ENCODE measurements at places on chromosomes 12 and 14.
A peak's percentile ranks its signal among the peaks of the same experiment; 100 is the strongest.

GRCh38 chr12:74889073-74889472, 320.6 kb downstream of the KCNC2 start:
- no peak for DNase-seq

DNA sequence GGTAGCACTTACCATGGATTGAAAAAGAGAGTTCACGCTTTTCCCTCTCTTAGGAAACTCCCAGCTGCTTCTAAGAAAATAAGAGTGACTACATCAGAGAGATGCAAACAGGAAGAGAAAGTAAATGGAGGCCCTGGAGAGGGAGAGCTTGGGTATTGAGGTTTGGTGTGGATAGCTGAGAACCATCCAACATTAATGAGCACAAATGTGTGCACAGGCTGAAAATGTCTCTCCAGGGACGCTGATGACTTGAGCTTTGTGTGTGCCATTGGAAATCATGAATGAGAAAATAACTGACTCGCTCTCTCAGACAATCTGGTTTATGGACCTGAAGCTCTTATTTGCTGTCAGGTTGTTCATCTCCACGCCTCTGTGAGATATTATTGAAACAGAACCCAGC, 318.8 kb downstream of the NRXN3 start:
- no peak for DNase-seq

DNA sequence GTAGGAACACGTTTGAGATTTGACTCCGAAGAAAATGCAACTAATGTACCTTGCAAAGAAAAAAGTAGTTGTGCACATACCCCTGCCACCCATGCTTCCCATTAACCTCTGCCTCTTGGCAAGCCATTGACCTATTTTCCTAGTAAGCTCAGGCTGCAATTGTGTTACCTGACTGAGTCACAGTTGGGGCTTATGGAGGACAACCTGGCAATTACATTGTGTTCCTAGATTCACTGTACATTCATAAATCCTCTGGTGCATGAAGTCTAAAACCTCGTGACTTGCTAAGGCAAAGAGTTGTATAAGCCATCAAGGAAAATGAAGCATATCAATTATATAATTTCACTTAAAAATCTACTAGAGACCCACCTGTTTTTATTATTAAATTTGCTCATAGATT, 62.0 kb upstream of the DUSP6 start:
- DNase-seq, result no peak

- no peak for DNase-seq
Measured at GRCh38 chr14:70239802-70240201, 51.1 kb upstream of the SLC8A3 start.

GRCh38 chr14:24840204-24840893, 206.4 kb upstream of the GZMB start:
- no peak for DNase-seq

GRCh38 chr12:84069198-84069597, 843.4 kb downstream of the SLC6A15 start:
- no peak for DNase-seq

DNA sequence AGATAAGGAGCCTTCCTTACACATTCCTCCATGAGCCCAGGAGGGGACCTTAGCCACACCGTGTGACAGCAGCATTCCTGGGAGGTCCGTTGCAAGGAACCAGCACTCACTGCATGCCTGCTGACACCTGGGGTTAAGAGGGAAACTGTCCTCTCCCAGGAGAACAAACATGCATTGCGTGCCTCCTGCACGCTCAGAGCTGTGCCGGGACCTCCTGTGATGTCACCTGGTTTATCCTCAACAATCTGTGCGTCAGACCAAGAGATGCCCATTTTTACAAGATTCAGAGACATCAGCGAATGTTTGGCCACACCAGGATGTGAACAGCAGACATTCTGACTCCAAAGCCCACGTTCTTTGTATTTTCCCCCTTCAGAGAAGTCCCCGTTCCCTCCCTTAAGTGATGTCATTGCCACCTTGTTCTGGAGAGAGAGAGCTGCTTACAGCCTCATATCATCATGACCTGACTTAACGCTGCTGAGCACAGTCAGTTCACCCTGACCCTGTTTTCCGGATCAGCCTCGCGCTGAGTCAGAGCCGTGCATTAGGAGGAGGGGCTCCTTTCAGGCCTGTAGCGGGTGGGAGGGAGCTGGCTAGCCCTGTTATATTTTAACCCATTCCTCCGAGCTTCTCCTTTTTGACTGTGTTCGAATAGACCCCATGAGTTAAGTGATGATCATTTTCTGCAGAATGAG, 36.2 kb downstream of the TMEM120B start:
- DNase-seq, result peak; percentile 83

- no peak for DNase-seq
Measured at GRCh38 chr12:81644503-81644902, 114.6 kb downstream of the PPFIA2 start.

DNA sequence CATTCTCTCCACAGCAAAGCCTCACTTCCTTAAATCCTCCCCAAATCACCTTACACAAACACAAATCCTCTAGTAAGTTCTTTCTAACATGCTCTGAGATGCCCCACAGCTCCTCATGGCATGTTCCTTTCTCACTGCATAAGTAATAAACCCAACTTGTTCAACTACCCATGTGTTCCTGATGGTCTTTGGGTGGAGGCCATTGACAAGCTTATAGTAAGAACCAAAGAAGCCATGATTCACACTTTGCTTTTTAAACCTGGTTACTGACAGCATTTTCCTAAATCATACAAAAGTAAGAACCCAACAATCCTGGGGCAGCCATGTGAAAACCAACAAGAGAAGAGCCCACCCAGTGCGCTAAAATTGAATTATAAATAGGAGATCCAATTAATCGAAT, 138.6 kb downstream of the ITPR2 start:
- no peak for DNase-seq

GRCh38 chr14:102424923-102425322, 62.2 kb downstream of the TECPR2 start:
- no peak for DNase-seq

DNA sequence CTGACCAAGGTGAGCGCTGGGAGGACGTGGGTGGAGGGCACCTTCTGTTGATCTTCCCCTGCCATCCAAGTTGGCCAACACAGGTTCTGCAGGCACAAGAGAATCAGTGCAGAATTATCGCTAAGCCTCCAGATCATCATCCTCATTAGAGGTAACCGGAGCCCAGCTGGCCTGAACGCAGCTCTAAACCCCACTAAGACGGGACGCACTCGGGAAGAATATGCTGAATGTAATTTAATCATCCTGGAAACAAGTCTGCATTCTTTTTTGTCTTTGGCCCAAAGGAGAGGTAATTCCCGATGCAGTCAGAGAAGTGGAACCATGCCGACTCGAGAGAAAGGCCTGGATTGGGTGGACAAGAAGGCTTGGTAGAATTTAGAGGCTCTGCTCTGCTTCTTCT, 111.0 kb upstream of the GSC start:
- DNase-seq, result no peak

DNA sequence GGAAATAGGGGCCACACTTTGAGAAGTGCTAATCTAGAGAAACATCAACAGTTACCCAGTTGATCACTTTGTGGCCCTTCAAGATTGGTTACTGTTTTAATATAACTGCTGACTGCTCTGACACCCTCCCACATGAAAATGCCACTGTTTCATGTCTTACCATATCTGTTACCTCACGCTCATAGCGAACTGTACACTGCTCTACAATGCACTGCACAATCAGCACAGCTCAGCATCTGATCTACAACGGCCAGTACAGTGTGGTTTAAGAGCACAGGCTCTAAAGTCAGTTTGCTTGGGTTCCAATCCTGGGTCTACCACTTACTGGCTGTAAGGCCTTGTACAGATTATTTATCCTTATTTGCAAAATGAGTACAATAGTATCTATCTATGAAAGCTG, 39.1 kb downstream of the SPPL3 start:
- no peak for DNase-seq

GRCh38 chr14:64612021-64612380, 62.2 kb downstream of the PPP1R36 start:
- DNase-seq, result no peak

DNA sequence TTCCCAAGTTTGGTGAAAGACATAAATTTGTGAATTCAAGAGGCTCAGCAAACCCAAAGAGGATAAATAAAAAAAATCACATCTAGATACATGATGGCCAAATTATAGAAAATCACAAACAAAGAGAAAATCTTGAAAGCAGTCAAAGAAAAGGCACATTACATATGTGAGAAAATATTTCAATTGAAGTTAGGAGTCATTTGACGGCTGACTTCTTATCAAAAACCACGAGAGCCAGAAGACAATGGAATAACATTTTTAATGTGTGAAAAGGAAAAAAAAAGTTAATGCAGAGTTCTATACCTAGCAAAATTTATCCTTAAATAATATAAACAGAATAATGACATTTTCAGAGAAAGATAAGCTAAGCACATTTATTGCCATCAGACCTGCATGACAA, 307.0 kb downstream of the C12orf75 start:
- DNase-seq, result no peak

- no peak for DNase-seq
Measured at GRCh38 chr14:101347893-101348777, 213.2 kb upstream of the DIO3 start.

DNA sequence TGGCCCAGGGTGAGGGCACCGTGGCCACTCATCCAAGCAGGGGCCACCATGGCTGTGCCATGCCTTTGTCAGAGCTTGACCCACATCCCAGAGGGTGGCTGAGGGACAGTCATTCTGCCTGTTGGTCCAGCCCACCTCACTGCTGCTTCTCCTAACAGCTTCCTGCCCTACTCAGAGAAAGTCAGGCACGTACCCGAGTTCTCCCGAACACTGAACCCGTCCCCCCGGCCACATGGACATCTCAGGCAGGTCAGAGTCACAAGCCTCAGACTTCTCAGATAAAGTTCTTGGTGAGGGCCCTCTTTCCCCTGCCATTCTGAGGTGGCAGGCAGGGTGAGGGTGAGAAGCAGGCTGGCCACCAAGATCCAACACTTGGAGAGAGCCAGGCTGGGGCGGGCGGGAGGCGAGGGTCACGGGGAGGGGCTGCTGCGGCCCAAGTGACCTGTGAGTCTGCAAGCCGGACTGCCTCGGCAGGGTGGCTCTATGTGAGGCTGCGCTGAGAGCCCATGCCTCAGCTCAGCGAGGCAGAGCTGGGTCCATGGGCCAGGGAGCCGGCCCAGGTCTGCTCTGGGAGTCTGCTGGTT, 317.8 kb downstream of the TMEM121 start:
- no peak for DNase-seq

GRCh38 chr12:54261815-54262402, 18.0 kb downstream of the CBX5 start:
- DNase-seq, result no peak

GRCh38 chr14:105582639-105583038, 56.3 kb downstream of the TMEM121 start:
- DNase-seq, result no peak

DNA sequence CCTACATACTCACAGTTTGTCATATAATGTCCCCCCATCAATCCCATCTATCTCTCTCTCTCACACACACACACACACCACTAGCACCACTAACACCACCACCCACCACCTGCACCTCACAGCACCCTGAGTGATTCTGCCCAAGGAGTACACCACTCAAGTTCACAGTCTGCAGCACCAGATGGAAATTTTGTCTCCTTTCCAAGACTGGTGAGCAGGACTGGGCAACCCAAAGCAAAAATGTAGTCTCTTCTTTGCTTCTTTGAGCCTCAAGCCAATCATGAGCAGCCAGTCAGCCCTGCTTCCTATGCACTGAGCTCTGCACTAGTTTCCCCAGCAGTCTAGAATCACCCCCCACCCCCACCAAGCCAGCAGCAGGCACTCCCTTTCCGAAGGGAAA, 15.0 kb upstream of the ARMH4 start:
- no peak for DNase-seq

DNA sequence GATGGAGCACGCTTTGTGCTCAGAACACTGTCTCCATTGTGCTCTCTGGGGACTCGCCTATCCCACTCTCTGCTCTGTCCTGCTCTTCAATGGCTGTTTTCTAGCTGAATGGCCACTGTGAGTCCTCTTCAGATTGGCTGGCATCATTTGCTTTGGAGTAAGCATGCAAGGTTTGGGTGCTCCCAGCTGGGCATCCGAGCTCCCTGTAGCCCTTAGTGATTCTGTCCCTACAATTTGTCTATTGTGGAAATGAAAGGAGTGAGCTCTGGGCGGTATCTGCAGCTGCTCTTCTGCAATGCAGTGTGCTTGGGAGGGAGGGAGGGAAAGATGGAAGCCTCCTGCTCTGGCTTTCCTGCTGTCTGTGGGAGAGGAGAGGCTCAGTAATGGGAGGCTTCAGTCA, 84.8 kb downstream of the SMOC1 start:
- DNase-seq, result no peak

- no peak for DNase-seq
Measured at GRCh38 chr12:70592664-70593063, 44.6 kb downstream of the PTPRB start.

DNA sequence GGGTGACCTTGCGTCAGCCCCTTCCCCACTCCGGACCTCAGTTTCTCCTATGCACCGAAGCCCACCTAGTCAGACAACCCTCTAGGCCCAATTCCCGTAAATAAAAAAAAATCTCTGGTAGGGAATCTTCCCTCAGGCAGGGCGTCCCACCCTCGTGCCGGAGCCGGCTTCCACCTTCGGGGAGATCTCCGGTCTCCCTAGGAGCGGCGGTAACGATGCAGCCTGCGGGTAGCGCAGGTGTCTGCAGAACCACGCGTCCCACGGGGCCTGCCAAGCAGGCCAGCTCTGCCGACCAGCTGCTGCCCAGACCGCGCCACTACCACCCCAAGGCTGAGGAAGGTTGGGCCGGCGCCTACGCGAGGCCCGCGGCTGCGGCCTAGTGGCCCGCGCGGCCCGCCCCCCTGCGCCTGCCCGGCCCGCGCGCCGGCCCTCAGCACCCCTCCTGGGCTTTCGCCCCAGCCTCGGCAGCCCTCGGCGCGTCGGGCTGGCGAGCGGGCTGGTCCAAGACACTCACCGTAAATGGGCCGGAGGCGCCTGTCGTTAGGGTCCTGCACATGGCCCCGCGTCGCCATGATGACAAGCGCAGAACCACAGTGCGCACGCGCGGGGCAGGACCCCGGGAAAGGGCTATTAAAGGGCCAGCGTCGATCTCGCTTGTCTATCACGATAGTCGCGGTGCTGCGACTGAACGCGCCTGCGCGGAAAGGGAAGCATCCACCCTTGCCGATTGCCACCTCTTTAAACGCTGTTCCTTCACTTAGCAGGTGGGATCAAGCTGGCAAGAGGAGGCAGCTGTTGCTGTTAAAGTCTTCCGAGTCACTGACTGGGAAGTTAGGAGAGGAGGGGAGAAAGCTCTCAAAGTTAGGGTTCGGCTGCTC, at the start of gene NAA25:
NAA25 (minus strand) TSS at position 582 of the 878 bp plus-strand sequence; CDS start at position 572, 10 bp downstream.
- DNase-seq, result peak; percentile 88

DNA sequence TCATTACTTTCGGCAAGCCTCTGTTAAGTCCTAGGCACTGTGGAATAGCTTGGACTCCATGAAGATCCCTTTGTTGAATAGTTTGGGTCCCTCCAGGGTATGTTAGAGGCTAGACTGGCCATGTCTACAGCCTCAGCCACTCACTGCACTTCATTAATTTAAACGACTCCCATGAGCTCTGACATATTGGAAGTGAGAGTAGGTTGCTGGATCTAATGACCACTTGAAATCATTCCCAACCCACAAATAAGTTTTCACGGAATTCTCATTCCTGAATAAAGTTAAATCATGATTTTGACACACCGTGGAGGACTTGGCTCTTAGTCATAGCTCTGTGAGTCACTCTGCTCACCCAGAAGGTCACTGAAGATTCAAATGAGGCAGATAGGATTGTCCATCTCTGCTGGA, 21.4 kb upstream of the APPL2 start:
- DNase-seq, result no peak

Data from Caco-2 (cell line).